NCI-H2029 (cell line): ENCODE measurements at places on chromosomes 16 and 17.

DNA sequence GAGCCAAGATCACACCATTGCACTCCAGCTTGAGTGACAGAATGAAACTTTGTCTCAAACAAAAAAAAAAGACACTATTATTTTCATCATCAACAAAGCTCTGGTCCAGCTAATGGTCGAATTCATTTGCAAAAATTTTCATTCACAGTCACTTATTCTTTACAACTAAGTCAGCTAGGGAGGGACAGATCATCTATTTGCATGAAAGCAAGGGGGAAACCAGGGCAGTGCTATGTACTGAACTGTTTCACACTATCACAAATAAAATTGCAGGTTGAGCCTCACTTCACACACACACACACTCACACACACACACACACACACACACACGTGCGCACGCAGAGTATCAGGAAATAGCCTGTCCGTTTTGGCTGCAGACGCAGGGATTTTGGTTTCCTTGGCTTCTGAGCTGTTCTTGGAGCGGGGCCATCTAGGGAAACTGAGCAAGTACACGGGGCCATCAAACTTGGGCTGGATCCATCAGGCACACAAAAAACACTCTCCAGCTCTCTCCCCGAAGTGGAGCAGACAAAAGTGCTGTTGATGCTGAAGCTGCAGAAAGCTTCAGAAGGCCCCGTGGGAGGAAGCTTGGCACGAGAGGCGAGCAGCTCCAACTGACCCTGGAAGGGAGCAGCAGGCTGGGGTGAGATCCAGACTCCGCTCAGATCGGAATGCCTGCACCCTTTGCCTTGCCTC, 44.3 kb upstream of the HELZ start:
- DNase-seq: no peak

DNA sequence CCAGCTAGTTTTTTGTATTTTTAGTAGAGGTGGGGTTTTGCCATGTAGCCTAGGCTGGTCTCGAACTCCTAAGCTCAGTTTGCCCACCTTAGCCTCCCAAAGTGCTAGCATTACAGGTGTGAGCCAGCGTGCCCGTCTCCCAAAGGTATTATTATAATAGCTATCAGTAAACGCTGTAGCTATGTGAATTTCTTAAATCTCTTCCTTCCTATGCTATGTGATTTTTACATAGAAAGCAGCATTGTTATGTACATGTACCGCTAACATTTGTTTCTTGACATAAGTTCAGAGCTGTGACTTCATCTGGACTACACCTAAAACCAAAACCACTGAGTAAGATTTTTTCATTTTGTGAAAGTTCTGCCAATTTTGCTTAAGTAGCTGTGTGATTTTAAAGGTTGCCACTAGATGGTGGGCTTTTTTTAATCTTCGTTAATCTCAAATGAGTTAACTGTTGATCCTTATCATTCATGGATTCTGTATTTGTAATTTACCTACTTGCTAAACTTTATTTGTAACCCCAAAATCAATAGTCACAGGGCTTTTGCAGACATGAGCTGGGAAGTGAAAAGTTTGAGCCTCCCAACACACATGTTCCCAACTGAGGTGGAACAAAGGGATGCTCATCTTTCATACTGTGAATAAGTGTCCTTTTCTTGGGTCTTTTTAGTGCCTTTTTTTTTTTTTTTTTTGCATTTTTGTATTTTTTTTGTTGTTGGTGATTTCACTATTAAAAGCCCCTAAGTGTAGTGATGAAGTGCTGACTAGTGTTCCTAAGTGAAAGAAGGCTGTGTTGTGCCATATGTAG, 21.9 kb downstream of the PRKAR1A start:
- DNase-seq: no peak

- DNase-seq: no peak
These were observed 77.1 kb downstream of the STX8 start for GRCh38 chr17:9498490-9498889.

- DNase-seq: peak; percentile 17
These were observed 18.5 kb downstream of the ARL4D start for GRCh38 chr17:43416998-43417890.

GRCh38 chr16:67562526-67562917, at the start of gene CTCF:
Gene CTCF, plus strand, starts transcription at chr16:67562526. Its CDS starts 48,307 bp downstream, at chr16:67610833.
- DNase-seq: peak; percentile 62

- DNase-seq: no peak
These were observed 408.8 kb upstream of the SALL1 start for GRCh38 chr16:51559901-51560300.

DNA sequence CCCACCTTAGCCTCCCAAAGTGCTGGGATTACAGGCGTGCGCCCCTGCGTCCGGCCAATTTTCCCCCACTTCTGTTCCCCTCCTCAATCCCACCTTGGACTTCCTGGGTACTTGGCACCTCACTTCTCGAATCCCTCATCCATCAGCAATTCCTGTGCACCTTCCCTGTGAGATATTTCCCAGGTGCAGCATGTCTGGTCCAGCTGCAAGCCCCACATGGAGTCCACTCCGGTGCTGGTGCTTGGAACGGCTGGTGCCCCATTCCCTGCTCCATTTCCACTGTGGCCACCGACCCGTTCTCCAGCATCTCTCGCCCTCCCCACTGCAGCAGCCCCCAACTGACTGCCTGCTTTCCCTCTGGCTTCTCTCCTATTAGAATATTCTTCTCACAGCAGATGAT, 35.3 kb downstream of the NOL11 start:
- no peak for DNase-seq

DNA sequence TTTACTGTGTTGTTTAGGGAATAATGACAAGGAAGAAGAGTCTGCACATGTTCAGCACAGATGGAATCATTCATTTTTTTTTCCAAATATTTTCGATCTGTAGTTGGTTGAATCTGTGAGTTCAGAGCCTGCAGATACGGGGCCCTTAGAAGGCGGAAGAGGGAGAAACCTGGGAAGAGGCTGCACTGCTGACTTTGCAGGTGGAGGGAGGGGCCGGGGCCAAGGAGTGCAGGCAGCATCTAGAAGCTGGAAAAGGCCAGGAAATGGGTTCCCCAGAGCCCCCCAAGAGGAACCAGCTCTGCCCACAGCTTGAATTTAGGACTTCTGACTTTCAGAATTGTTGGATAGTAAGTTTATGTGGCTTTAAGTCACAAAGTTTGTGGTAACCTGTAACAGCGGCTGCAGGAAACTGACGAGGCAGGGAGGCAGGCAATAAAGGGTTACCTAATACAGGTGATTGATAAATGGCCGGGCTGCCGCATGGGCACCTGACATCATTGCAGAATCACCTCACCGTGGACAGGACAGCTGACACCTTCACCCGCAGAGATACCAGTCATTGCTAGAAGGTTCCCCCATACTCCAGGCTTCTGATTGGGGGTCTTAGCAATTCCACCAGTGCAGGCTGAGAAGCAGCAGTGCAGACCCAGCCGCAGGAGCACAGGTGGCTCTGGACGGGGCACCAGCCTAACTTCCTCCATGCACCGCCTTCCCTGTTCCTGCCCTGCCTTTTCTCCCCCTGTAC, 181.3 kb downstream of the IRF8 start:
- no peak for DNase-seq

DNA sequence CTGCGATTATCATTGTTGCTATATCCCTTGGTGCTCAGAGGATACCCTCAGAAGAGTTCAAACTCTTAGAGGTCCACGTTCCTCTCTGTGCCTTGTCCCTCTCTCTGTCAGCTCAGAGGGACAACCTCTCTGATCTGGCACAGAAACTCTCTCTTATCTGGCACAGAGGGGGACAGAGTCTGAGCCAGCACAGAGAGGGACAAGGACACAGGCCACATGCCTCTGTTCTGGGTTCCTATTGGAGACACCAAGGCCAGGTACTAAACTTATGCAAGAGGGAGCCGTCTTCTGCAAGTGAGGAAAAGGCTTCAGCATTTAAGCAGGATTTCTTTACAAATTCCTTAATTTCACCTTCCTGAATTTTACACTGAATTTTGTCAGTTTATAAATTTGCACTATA, 565.2 kb downstream of the TOX3 start:
- DNase-seq: no peak

GRCh38 chr17:34725725-34726124, 146.3 kb downstream of the TMEM132E start:
- no peak for DNase-seq

DNA sequence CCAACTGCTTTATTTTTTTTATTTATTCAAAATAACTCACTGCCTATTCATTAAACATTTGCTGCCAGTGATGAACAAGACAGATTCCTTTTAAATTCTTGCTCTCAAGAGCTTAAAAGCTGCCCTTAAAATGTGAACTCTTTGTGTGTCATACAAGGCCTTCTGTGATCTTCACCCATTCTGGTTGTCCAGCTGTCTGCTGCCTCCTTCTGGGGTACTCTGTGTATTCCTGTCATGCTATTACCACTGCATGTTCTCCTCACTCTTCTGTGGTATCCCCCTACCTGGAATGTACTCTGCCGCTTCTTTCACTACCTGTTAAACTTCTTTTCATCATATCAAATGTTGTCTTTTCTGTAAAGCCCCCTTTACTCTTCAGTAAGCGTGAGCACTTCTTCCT, 165.8 kb downstream of the CHD9 start:
- no peak for DNase-seq

- DNase-seq: no peak
These were observed 34.6 kb downstream of the DCUN1D3 start for GRCh38 chr16:20865420-20866131.

- DNase-seq: no peak
These were observed 7.2 kb downstream of the WFIKKN2 start for GRCh38 chr17:50842506-50843149.

DNA sequence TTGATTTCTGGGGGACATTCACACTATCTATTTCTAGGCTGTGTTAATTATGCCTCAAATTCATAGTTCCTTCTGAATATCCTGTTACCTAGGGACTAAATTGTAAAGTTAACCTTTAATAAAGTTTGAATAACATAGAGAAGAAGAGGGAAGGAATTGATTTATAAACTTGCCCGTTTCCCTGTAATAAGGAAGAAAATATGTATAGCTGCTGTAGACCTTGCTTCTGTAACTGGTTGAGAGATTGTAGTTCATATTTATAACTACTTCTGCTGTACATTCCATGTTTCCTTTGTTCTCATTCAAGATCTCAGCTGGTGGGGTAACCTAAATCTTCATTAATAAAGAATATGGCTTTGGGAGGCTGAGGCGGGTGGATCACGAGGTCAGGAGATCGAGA, 19.2 kb downstream of the NF1 start:
- DNase-seq: no peak

GRCh38 chr16:5508371-5508770, 410.8 kb upstream of the EEF2KMT start:
- no peak for DNase-seq

DNA sequence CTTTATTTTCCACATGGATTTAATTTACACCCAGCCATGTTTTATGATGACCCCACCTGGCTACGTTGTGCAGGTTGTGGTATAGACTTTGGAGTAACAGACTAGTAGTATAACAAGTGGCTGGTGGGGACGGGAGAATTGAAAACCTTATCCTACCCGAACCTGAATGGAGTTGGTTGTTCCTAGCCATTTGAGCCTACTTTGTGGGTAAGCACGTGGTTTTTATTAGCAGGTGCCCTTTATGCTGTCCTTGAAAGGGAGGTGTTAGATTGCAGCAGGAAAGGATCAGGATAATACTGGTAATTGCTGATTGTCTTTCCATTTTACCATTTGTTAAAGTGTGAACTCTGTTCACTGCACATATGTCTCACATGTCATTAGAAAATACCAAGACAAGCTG, 31.9 kb upstream of the PHAF1 start:
- DNase-seq: peak; percentile 64

DNA sequence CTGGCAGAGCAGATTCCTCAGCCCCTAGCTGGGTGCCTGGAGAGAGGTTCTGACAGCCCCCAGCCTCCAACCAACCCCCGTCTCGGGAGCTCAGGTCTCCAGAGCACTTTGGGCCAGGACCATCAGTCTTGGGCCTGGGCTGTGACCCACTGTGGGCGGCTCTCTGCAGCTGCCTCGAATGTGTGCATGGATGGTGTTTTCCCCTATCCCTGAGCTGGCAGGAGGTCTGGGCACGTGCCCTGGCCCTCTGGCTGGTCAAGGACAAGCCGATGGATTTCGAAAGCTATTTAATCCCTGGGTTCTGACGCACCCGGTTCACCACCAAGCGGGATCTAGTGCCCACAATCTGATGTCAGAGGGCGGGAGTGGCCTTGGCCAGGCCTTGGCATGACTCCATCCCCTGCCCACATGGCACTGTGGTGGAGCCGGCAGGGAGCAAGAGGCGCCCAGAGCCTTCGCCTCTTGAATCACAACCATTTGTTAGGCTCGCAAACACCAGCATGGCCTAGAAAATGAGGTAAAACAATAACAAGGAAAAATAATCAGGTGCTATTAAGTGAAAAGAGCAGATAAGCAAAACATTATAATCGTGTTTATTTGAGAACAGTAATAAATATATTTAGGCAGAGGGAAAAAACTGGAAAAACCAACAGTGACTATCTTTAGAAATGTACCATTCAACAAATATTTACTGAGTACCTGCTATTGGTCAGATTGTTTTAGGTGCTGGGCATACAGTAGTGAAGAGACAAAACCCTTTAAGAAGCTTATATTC, 69.3 kb upstream of the TOB1 start:
- DNase-seq: peak; percentile 65

DNA sequence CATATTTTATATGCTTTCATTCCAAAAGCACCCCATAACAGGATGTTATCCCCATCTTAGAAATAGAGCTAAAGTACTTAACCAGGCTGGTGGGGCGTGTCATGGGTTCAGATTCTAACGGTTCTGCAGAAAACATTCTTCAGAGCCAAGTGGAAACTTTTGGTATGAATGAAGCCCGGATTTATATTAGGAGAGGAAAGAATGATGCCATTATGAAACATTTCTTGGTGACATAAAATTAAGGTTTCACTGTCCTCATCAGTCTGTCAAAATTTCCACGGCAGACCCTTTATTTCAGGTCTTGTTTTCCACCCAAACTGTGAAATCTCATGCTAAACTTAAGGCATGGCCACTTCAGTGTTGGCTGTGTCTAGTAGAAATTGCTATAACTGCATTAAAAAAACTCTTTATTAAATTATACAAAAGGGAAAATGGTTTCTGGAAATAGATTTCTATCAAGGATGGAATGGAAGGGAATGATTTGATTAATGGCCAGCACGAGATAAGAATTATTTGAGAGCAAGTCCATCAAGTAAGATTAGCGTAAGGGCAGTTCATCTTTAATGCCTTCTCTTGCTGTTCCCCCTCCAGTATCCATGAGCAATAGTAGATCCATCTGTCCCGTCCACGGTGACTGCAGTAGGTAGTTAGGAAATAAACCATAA, 11.7 kb downstream of the PRKCA start:
- no peak for DNase-seq

DNA sequence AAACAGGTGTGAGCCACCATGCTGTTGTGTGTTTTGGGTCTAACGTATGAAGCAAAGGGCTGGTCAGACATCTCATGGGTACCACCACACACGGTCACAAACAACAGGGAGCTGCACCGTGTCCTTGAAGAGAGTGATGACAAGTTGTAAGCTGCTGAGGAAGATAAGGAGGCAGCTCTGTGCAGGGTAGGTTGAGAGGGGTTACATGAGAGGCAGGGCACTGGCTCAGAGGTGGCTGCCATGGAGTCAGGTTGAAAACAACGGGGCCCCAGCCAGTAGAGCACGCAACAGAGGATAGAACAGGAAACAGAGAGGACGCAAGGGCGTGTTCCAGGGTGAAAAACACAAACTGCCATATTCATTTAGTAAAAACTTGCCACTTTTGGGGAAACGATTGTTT, 52.2 kb downstream of the TRARG1 start:
- no peak for DNase-seq

GRCh38 chr17:8056232-8056975, 17.5 kb downstream of the ALOX15B start:
- no peak for DNase-seq
